Stimulated activated CD8-positive, alpha-beta memory T cell treated with anti-CD3 and anti-CD28 coated beads, Interleukin-12 subunit alpha, Interleukin-12 subunit beta, amount 100 ng/mL, for 4 hours (primary cell): ENCODE measurements at places on chromosomes 2 and 18.

- no peak for DNase-seq
These were observed 41.9 kb upstream of the ODC1 start for GRCh38 chr2:10489842-10490555.

DNA sequence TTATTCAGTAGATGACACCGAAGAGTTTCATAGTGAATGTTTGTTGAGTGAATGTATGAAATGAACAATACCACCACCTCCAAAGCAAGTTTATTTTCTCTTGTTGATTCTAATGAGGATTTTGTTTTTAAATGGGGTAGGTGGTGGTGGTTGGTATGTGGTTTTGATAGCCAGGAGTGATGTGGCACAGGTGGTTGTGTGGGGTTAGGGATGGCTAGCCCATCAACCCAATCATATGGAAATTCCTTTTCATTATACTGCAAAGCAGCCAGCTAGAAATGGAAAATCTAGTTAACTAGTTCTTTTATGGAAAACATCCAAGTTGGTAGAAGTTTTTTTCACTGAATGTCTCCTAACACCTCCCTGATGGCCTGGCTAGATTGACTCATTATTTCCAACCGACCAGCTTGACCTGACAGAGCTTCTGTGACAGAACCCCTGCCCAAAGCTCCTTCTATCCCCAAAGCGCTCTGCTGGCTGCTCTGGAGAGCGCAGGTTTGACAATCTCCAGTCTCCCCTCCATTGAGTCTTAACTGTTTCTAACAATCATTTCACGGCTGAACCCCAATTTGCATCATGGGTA, 376.9 kb downstream of the MTX2 start:
- DNase-seq: no peak

DNA sequence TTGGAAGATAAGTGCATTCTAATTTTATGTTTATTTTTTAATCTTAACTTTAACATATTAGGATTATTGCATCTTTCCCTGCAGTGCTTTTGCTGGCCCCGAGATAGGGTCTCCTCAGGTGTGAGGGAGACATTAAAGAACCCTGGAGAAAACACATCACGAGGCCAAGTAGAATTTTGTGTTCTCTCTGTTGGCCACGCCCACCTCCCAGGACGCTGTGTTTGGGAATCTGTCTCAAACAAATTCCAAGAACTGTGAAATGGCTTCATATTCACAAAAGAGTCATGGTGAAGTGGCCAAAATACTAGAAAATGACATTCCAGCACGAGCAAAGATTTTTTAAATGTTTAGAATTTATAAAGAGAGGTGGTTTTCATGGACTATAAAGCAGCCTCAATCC, 27.3 kb downstream of the RNF144A start:
- no peak for DNase-seq

GRCh38 chr2:80515964-80516363, 211.4 kb upstream of the LRRTM1 start:
- DNase-seq: no peak

DNA sequence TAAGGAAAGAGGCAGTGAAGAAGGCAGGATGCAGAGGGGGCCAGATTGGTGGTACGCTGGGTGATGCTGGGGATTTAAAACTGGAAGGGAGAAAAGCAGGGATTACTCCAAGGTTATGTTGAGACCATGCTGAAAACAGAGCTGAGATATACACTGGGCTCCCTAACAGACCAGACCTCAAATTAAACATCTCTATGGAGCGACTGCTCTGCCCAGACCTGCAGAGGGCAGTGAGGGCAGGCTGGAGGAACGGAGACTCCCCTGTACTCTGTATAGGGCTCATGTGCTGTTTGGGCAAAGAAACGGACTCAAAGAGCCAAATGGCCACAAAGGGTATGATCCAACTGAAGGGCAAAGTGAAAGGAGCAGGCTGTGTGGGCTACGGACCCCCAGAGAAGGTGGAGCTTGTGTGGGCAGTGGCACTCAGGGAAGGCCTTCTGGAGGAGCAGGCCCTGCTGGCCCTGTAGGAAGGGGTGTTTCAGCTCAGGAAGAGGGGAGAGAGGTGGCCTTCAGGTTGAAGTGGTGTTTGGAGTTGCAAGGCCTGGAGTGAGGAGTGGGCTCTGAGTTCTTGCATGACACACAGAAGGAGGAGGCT, 4.8 kb upstream of the CELF4 start:
- no peak for DNase-seq

DNA sequence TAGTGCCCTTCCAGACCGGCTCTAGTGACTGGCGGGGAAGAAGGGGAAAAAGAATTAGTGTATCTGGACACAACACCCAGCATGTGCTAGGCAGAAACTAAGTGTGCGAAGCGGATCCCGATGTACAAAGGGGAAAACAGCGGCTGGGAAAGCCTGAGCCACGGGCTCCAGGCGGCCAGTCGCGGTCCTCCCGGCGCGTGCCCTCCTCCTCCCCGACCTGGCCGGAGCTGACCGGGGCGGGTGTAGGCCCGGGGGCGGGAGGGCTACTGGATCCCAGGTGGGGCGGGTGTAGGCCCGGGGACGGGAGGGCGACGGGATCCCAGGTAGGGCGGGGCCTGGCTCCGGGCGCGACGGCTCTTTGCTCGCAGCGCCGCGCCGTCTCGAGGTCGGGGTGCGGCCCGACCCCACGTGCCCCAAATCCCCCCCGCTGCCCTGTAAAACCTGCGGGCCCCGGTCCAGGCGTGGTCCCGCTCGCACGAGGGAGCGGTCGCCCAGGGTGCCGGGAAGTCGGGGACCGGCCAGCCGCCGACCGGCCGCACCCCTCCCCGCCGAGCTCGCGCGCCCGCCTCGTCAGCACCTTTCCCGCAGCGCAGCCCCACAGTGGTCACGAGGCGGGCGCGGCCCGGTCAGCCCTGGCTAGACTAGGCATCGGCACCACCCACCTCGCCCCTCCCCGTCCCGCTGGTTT, 48.8 kb downstream of the C2orf42 start:
- DNase-seq: no peak

DNA sequence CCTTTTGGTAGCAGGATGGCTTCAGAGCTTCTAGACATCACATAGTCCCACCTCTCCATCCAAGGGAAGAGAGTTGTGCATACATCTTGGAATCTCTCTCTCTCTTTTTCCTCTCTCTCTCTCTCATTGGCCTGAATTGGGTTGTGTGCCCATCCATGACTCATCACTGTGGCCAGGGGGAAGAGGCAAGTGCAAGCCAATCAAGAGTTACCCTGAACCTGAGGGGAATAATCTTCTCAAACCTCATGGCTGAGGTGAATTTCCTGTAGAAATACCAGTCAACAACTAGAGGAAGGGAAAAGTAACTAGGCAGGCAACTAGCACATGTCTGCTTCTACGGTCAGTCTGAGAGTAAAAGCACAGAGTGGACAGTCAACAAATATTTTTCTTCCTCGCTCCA, 7.3 kb upstream of the CHN1 start:
- no peak for DNase-seq

DNA sequence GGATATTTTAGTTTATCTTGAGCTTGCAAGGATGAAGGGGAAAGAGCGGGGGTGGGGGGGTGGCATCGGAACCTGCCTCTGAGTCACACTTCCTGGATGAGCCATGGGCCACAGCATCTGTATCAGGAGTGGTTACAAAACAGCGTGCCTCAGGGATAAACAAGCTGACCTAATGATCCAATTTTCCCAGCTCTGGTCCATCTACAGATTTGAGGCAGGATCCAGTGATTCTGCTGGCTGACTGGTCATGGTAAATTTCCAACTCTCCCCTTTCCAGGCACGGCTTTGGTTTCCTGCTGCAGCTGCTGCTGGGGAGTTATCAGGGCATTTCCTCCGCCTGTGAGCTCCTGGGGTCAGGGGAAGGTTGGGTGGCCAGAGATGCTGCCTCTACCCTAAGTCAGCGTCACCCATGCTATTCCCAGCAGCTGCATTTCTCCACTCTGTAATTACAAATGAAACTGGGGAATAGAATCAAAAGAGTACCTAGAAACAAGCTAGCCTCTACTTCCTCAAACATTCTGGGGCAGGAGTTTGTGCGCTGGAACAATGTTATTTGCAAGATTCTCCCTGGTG, 4.7 kb upstream of the HPCAL1 start:
- DNase-seq: peak; percentile 48

GRCh38 chr2:155372969-155373368, 674.5 kb downstream of the KCNJ3 start:
- no peak for DNase-seq

- DNase-seq: no peak
These were observed 85.6 kb downstream of the MARCHF4 start for GRCh38 chr2:216286616-216287231.

DNA sequence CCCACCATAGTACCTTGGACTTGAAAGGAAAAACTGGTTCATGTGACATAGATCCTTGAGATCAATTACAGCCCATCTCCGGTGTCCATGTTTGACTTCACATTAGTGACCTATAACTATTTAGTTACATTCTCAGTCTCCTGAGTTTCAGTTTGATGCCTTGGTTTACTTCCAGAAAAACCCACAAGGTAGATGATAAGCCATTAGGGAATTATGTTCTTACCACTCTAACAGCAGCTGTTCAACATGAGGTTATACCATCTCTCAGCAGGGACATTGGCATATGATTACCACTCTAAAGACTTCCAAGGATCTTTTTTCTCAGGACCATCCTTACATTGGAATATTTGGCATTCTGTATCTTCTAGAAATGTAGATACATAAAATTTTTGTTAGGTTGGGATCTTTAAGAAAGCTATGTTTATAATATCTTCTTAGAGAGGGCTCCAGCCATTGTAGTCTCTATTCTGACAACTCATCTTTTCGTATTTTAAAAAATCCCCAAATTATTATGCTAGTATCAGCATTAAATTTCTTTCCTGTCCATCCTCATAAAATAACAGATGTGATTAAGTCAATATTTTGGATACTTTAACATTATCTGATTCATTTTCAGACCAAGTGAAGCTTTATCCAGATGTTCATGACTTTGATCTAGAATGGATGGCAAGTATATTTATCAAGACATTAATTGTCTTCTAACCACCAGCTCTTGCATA, 258.9 kb downstream of the RDH14 start:
- DNase-seq: no peak

GRCh38 chr2:73963385-73964120, 21.2 kb upstream of the TET3 start:
- DNase-seq: no peak

GRCh38 chr2:236968880-236969534, 116.7 kb upstream of the COPS8 start:
- no peak for DNase-seq
